ENCODE measurements at places on chromosomes 11 and 22. TPM values are rescaled to one million over a fixed set of nuclear protein-coding genes. Genes with fewer than 3 reads are reported as not detected.

The MS4A12 gene
- total RNA-seq, result not detected

The GAL gene
- total RNA-seq, result 0.31 TPM

The ACRV1 gene
- total RNA-seq, result not detected

The MS4A6A gene
- total RNA-seq, result 145 TPM

The FAM227A gene
- total RNA-seq, result 3.4 TPM

The E2F8 gene
- 0.66 TPM for total RNA-seq

- H3K27ac ChIP-seq, result no peak overlapping the region
- no peak overlapping the region for H3K4me3 ChIP-seq
- no peaks in the 10 kb centered on the region for H3K36me3 ChIP-seq
Observed at GRCh38 chr11:68832476-68833181, 9.1 kb downstream of the CPT1A start.

DNA sequence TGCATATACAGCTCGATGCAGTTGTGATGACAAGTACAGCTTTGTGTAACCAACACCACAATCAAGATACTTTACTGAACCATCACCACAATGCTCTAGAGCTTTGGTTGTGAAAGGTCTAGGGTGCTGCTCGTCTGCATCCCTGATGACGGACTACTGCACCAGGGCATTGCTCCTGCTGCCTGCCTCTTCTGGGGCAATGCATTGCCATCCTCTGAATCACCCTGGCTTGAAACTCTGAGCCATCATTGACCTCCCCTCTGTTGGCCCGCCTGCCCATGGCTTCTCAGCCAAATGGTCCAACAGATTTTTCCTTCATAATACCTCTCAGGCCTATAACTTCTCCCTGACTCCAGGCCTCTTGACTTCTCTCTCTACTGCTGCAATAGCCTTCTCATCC, 77.4 kb upstream of the CSNK2A3 start:
- no peaks in the 10 kb centered on the region for H3K4me1 ChIP-seq
- H3K27ac ChIP-seq, result no peak overlapping the region
- no peak for DNase-seq
- H3K27me3 ChIP-seq, result no peaks in the 10 kb centered on the region
- no peak overlapping the region for H3K4me3 ChIP-seq

DNA sequence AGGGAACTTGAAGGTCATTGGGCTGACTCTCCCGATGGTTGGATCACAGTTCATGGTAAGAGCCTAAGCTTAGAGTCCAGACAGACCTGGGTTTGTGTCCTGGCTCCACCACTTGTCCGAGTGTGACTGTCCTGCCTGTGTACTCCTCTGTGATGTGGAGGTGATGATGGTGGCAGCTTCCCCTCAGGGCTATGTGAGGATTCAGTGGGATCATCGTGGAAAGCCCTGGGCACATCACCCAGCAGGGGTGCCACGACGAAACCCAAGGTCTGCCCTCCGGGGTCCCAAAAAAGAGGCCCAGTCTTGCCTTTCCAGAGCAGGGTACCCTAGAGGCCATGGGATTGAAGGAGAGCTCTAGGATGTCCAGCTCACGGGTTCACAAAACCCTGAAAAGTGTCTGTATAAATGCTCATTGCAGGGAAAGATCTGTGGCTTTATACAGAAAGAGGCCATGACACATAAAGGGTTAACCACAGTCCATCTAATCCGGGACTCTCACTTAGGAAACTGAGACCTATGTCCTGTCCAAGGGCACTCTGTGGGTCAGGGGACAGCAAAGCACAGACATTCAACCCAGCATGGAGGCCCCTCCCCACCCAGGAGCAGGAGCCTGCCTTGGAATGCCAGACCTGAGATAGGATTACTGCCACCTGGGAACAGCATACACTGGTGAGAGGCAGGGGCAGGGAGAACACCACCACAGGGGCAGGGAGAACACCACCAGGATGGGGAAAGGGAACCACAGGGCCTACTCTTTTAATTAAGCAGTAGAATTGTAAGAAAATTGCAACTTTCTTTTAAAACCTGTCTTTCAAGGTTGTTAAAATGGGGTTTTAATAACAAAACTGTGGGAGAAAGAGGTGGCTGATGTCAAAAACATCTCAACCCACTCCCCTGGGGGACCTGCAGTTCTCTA, 51.3 kb downstream of the IGLL5 start:
- H3K27me3 ChIP-seq, result no peaks in the 10 kb centered on the region
- H3K4me1 ChIP-seq, result no peaks in the 10 kb centered on the region
- H3K4me3 ChIP-seq, result no peak overlapping the region

GRCh38 chr11:121473064-121473777, 20.5 kb upstream of the SORL1-AS1 start:
- H3K4me3 ChIP-seq, result no peak overlapping the region
- peak overlapping the region; percentile 11 for H3K27ac ChIP-seq
- H3K27me3 ChIP-seq, result no peaks in the 10 kb centered on the region
- no peaks in the 10 kb centered on the region for H3K4me1 ChIP-seq
- no peaks in the 10 kb centered on the region for H3K36me3 ChIP-seq

GRCh38 chr11:10541561-10541930, 559 bp upstream of the RNF141 start:
- no peaks in the 10 kb centered on the region for H3K27me3 ChIP-seq
- H3K36me3 ChIP-seq, result no peaks in the 10 kb centered on the region
- no peak for DNase-seq
- H3K4me1 ChIP-seq, result peaks cover 4% of the 10 kb centered on the region
- no peak overlapping the region for H3K27ac ChIP-seq
- H3K4me3 ChIP-seq, result peak overlapping the region; percentile 71

GRCh38 chr11:10019906-10020682, 273.9 kb downstream of the SBF2 start:
- DNase-seq, result no peak
- H3K36me3 ChIP-seq, result peaks cover 2% of the 10 kb centered on the region
- H3K27me3 ChIP-seq, result no peaks in the 10 kb centered on the region
- H3K4me1 ChIP-seq, result no peaks in the 10 kb centered on the region
- H3K27ac ChIP-seq, result no peak overlapping the region
- no peak overlapping the region for H3K4me3 ChIP-seq

GRCh38 chr22:46865052-46865434, 102.6 kb downstream of the TBC1D22A start:
- H3K4me3 ChIP-seq, result no peak overlapping the region
- H3K4me1 ChIP-seq, result peaks cover 8% of the 10 kb centered on the region
- H3K27me3 ChIP-seq, result no peaks in the 10 kb centered on the region
- no peak for DNase-seq
- H3K36me3 ChIP-seq, result no peaks in the 10 kb centered on the region

DNA sequence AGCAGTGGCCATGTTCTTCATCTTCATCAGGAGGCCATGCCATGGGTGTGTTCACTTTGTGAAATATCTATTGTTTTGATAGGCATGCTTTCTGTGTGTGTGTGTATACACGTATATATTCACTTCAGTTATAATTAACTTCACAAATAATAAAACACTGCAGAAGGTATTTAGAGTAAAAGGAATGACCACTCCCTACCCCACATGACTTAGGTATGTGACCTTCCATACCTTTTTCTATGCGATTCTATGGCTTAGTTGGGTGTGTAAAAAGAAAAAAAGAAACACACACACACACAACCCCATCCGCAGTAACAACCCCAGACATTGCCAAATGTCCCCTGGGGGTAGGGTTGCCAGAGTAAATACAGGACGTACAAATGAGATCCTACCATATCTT, 72.0 kb downstream of the CYTH4 start:
- no peak overlapping the region for H3K4me3 ChIP-seq
- no peak for DNase-seq
- no peaks in the 10 kb centered on the region for H3K27me3 ChIP-seq
- H3K27ac ChIP-seq, result no peak overlapping the region
- no peaks in the 10 kb centered on the region for H3K4me1 ChIP-seq

DNA sequence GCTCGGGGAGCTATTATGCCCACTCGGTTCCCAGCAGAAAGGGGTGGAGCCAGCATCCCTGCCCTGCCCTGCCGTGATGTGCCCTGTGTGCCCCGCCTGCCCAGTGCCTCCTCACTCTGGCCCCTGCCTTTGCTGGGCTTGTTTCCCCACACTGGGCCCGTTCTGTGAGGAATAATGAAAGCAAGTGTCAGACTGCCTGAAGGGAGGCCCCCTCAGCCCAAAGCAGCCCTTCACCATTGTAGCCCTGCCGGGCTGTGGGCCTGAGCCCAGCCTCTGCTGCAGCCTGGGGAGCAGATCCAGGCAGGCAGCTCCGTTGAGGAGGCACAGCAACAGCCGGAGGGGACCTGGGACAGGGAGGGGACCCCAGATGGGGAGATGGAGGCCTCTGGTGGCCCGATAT, 20.2 kb upstream of the NEFH start:
- H3K4me3 ChIP-seq, result no peak overlapping the region
- no peaks in the 10 kb centered on the region for H3K27me3 ChIP-seq
- DNase-seq, result no peak
- no peak overlapping the region for H3K27ac ChIP-seq

DNA sequence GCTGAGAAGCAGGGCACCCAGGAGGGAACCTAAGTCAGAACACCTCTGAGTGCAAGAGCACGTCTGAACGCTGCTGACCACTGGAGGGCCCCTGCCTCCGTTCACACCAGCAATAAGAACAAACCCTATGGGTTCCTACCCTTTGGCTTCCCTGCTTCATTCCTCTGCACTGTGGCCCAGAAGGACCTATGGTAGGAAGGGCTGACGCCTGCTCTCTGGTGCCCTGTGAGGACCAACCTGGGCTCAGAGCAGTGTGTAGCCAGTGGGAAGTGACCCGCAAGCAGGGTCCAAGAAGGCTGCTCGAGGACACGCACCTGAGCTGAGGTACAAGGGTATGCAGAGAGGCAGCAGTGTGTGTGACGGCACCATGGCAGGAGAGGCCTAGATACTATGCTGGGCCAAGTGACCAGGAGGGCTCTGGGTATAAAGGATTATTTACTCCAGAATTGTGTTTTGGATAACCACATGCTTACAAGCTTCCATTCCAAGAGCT, 68.8 kb upstream of the CLTCL1 start:
- H3K4me1 ChIP-seq, result no peaks in the 10 kb centered on the region
- H3K36me3 ChIP-seq, result peaks cover 54% of the 10 kb centered on the region
- H3K4me3 ChIP-seq, result no peak overlapping the region
- no peaks in the 10 kb centered on the region for H3K27me3 ChIP-seq
- no peak for DNase-seq
- no peak overlapping the region for H3K27ac ChIP-seq

DNA sequence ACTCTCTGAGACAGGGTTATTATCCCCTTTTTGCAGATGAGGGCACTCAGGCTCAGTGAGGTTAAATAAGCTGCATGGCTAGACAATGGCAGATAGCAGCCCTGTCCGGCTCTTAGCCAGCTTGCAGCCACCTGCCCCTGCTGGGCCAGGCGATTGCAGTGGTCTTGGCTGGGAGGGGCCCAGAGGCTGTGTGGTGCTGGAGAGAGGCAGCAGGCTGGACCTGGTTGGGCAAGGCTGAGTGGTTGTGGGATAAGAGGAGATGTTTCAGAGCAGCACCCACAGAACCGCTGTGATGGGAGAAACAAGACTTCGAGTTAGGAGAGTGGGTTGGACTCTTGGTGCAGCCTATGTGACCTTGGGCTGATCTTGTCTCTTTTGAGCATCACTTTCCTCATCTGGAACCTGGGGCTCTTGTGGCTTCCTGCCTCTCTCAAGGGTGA, 25.5 kb downstream of the PTPRJ start:
- peaks cover 28% of the 10 kb centered on the region for H3K4me1 ChIP-seq
- peak overlapping the region; percentile 23 for H3K27ac ChIP-seq
- H3K36me3 ChIP-seq, result no peaks in the 10 kb centered on the region
- H3K27me3 ChIP-seq, result no peaks in the 10 kb centered on the region
- H3K4me3 ChIP-seq, result no peak overlapping the region

DNA sequence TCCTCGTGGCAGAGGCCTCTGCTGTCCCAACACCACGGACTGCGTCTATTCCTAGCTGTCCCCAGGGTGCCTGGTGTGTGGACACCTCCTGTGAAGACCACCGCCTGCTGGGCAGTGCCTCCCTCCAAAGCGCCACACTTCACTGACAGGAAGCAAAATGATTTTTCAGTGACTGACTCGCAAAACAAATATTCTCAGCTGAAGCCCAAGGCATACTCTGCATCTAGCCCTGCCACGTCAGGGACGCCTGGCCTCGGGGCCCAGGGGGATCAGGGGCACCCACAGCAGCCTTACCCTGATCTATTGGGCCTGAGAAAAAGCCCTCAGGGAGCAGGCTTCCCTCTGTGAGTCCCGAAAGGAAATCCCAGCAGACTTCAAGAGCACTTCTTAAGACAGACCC, 2.2 kb downstream of the BRD1 start:
- DNase-seq, result no peak
- H3K4me3 ChIP-seq, result peak overlapping the region; percentile 72
- no peak overlapping the region for H3K27ac ChIP-seq
- H3K36me3 ChIP-seq, result peaks cover 14% of the 10 kb centered on the region

DNA sequence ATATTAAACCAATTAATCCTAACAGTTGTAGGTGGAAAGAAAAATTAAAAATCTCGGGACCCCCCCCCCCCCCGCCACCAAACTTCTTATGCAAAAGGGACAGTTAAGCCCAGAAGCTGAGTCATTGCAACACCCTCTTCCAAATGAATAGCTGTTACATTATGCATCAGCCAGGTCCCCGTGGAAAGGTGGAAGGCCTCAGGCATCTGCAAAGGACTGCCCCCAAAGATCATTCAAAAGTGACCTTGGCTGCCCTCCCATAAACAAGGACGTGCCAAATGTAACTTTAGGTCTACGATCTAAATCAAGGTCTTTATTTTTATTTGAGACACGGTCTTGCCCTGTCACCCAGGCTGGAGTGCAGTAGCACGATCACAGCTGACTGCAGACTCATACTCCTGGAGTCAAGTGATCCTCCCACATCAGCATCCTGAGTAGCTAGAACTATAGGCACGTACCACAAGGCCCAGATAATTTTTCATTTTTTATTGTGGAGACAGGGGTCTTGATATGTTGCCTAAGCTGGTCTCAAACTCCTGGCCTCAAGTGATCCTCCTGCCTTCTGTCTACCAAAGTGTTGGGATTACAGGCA, 22.8 kb downstream of the SYN3 start:
- H3K27me3 ChIP-seq, result no peaks in the 10 kb centered on the region
- no peak overlapping the region for H3K4me3 ChIP-seq
- H3K36me3 ChIP-seq, result no peaks in the 10 kb centered on the region
- DNase-seq, result no peak
- no peaks in the 10 kb centered on the region for H3K4me1 ChIP-seq
- H3K27ac ChIP-seq, result no peak overlapping the region

GRCh38 chr11:3158821-3159220, 6.3 kb downstream of the OSBPL5 start:
- no peaks in the 10 kb centered on the region for H3K27me3 ChIP-seq
- no peak for DNase-seq
- H3K36me3 ChIP-seq, result no peaks in the 10 kb centered on the region

DNA sequence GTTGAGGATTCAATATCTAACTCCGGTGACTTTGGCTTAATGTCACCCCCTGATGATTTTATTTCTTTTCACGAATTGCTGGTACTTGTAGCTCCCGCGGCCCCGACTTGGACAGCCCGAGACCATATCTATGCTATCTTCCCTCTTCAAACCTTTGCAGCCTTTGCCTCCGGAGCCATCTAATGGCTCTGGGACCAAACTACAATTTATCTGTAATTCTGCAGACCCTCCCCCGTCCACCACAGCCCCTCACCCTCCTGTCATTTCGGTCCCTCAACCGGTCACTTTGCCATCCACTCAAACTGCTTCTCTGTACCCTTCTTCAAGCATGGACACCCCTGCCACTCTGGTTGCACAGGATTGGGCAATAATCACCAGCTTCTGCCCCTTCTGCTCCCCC, 25.7 kb upstream of the ALDH3B2 start:
- no peaks in the 10 kb centered on the region for H3K4me1 ChIP-seq

- no peaks in the 10 kb centered on the region for H3K4me1 ChIP-seq
- no peaks in the 10 kb centered on the region for H3K36me3 ChIP-seq
- no peak for DNase-seq
- no peak overlapping the region for H3K4me3 ChIP-seq
Observed at GRCh38 chr22:39684702-39685281, 114.2 kb downstream of the CACNA1I start.
